ENCODE measurements at places on chromosomes 16 and 17.

DNA sequence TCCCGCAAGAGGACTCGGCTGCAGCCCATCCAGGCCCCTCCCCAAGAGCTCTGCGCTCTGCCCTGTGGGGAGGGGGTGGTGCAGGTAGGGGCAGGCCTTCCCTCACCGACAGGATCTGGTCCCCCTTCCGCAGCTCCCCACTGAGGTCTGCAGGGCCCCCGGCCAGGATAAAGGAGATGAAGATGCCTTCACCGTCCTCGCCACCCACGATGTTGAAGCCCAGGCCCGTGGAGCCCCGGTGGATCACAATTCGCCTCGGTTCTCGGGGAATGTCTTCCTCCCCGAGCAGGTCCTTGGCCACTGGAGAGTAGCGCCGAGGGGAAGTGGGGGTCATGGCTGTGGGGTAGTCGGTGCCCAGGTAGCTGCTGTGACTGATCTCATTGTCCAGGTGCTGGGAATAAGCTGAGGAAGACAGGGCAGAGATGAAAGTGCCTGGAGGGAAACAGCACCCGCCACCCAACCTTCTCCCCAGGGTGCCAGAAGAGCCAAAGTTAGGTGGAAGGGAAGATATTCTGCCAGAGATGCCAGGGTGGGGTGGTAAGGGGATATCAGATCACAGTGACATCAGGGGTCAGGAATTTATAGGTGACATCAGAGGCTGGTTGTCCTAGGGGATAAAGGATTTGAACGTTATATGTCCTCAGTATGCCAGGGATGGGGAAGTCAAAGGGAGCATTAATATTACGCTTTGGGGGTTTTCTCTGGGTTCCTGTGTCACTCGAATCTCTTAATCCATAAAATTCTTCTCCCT is 17.7 kb upstream of the ASGR1 start:
- DNase-seq: no peak

GRCh38 chr17:28476076-28476865 is 2.8 kb downstream of the SLC13A2 start:
- no peak for DNase-seq

GRCh38 chr16:77786186-77786847 is 2.0 kb upstream of the VAT1L start:
- no peak for DNase-seq

- DNase-seq: no peak
Measured at GRCh38 chr17:19757536-19758180, 9.6 kb upstream of the ALDH3A1 start.

GRCh38 chr16:25734430-25735385 is 42.9 kb downstream of the HS3ST4 start:
- no peak for DNase-seq

- DNase-seq: peak; percentile 41
Measured at GRCh38 chr17:27760069-27760885, 40.1 kb downstream of the NOS2 start.

DNA sequence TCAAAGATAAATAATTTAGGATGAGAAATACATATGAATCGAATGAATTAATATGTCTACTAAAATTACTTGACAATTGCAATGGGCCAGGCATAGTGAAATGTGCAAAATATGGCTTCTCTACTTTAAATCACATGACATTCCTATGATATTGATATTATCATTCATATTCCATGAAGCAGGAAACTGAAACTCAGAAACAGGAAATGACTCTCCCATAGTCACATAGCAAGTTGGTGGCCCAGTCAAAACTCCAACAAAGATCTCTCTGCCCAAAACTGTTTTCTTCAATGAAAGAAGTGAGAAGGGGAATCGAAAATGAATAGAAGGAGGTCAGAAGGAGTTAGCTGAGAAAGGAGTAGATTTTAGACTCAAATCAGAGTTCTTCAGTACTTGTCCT is 272.2 kb downstream of the CDH8 start:
- DNase-seq: no peak

GRCh38 chr16:3027983-3028715 is 4.3 kb downstream of the THOC6 start:
- DNase-seq: peak; percentile 77

GRCh38 chr16:10624527-10624926 is 44.1 kb upstream of the EMP2 start:
- no peak for DNase-seq

DNA sequence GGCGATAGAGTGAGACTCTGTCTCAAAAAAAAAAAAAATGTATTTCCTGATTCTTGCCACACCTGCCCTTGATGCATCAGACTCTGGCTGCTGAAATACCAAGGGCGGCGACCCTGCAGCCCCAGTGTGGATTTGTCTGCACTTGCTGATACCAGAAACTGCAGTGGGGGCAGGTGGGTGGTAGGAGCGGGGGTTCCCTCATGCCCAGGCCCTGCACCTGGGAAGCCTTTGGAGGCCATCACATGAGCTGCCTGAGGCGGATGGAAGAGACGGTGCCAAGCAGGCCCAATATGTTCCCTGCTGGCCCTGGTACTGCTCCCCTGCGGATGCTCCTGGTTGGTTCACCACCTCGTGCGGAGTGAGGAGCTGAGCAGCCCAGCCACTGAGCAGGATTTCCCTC is 50.6 kb downstream of the MARF1 start:
- no peak for DNase-seq

- peak; percentile 36 for DNase-seq
Measured at GRCh38 chr17:82892899-82893565, 53.2 kb upstream of the ZNF750 start.

DNA sequence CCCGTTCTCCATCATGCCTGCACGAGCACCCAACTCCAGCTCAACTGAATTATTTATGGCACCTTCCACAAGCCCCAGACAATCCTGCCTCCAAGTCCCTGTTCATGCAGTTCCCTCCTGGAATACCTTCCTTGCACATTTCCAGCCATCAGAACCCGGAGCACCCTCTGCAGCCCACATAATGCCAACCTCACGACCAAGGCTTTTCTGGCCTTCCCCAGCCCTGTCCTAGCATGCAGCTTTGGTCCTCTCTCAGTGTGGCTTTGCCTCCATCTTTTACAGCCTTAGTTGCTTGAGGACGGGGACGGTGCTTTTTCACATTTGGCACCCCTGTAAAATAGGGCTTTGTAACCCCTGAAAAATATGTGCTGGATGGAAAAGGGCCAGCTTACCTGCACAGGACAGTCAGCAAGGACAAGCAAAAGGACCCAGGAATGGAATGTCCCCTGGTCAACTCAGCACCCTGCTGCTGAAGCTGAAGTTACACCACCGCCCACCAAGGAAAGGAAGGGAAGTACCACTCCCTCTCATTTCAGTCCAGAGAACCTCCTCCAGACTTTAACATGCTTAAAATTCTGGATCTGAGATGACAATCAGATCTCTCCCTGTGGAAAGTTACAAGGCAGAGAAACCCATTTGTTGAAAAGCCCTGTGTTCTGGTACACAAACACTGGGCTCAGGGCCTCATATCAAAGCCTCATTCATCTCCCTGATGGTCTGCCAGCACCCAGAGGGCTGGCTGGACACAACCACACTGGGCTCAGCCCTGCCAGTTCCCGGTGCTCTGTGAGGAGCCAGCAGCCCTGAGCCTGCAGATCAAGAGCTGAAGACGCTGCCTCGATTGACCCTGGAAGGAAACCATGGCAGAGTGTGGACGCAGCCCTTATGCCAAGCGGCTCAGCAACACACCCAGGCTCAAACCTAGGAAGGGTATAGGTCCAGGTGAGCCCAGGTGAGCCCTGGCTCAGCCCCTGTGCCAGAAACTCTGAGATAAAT is 2.9 kb downstream of the SLC39A11 start:
- no peak for DNase-seq

GRCh38 chr17:80770881-80771611 is 220.6 kb upstream of the CHMP6 start:
- no peak for DNase-seq

- DNase-seq: no peak
Measured at GRCh38 chr17:13953841-13954240, 115.5 kb upstream of the COX10 start.

- no peak for DNase-seq
Measured at GRCh38 chr16:4060823-4061222, 55.4 kb downstream of the ADCY9 start.

DNA sequence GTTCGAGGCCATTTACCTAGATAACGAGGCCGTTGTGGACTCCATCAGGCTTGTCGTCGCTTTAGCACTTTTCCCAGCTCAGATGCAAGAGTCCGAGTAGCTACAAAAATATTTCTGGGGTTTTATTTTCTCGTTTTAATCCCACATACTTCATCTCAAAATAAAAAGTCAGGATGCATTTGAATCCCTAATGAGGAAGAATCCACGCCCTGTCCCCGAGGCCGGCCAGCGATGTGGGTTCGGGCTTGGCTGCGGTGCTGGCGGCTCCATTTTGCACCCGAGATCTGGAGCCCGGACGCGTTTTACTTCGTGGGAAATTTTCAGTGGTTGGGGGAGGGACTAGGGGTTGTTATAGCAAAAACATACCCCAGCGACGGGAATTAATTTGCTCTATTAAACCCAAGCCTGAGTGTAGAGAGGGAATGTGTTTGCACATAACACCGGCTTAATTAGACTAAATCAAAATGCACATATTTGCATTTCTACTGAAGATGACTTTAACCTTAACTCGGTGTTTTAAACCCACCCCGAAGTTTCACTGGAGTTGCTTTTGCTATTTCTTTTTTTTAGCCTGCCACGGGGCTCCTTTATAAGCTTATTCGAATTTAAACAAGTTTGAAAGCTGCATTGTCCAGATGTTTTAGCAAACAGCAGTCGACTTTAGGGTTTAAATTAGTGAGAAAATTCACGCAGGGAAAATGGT is 4.8 kb downstream of the IRX5 start:
- no peak for DNase-seq

GRCh38 chr16:67790071-67790470 is 16.3 kb downstream of the RANBP10 start:
- no peak for DNase-seq
